Calu3 (cell line): ENCODE measurements at places on chromosomes 13 and 19. TPM values are rescaled to one million over a fixed set of nuclear protein-coding genes. Genes with fewer than 3 reads are reported as not detected.

- no peak for DNase-seq
Observed at GRCh38 chr19:18385359-18385674, 641 bp upstream of the GDF15 start.

DNA sequence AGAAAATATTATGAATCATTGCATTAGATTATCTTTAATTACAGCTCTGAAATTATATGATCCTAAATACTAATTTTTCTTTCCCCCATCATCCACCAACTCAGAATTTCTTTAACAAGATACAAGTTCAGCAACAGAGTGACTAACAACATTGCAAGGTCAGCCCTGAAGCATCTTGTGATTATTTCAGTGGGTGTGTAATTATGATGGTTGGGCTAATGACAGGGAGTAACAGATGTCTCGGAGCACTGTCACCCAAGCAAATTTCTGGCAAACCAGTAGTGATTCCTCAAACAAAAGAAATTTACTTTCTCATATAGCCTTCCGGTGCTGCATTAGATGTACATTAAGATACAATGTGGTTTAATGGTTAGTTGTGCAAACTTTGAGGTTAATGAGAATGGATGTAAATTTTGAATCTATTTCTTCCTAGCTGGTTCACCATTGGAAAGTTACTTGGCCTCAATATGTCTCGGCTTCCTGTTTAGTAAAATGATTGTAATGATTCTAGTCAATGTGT lies 238.9 kb downstream of the ITGBL1 start:
- no peak for DNase-seq

GRCh38 chr13:21124852-21125251 lies 51.5 kb downstream of the SKA3 start:
- DNase-seq, result peak; percentile 77

GRCh38 chr13:30153545-30154426 lies 153.6 kb downstream of the KATNAL1 start:
- DNase-seq, result no peak

DNA sequence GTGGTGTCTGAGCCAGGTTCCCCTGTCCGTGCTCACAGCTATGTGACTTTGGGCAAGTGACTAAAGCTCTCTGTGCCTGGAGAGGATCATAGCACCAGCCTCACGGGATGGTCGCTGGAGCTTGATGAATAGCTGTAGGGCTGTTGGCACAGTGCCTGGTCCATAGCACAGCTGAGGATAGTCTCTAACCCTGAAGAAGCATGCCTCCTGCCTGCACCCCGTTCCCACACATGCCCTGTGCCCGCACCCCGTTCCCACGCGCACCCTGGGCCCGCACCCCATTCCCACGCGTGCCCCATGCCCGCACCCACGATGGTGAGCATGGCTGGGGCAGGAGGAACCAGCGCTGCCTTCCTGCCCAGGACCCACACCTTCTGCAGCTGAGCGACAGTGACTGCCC lies 63.7 kb upstream of the F7 start:
- no peak for DNase-seq

DNA sequence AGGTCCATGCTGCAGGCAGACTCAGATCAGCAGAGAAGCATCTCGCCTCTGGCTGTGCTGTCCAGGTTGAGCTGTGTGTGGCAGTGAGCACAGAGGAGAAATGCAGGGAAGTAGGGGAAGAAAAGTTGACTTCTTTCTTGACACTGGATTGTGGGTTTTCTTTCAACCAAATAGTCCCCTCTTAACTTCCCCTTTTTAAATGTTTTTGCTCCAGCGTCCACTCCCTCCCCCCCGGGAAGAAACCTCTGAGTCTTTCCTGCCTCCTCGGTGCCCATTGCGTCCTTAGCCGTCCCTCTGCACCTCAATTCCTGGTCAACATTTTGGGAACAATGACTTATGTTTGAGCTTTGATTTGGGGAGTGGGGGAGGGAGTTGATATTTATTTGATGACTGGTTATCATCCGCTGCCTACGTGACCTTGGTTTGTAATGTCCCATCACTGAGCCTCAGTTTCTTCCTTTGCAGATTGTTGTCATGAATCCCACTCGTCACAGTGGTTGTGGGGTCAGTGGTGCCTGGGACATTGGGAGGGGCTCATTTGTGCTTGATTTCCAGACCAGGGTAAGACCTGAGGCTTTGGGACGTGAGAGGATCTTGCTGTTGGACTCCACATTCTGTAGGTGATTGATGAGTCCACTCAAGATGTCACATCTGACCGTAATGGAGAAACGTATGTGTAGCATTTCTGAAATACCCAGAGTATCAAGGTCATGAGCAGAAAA lies at the start of gene LILRB2:
LILRB2 (minus strand) TSS at position 104 of the 722 bp plus-strand sequence. CDS start 614 bp downstream, outside the sequence.
- DNase-seq, result no peak

DNA sequence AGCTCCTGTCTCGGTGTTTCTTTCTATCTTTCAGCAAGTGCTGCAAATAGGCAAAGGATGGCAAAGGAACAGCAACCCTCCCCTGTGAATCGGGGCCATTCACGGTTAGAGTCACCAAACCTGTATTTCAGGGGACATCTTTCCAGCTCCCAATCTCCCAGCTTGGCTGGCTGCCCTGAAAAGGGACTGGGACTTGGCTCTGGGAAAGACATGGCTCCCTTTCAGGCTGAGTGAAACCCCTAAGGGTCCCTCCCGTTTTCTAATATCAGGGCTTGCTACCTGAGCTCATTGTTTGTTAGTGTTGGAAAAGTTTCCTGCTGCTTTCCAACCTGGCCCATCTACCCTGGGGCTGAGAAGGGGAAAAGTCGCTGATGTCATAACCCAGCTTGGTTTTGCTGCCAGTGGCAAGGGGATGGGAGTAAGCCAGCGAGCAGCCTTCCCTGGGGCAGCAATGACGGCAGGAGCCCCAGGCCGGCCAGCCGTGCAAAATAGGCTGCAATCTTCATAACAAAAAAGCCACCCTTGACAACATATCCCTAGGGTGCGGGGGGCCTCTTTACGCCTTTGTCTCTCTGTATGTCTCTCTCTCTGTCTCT lies 29.9 kb downstream of the SERP2 start:
- DNase-seq, result peak; percentile 42

DNA sequence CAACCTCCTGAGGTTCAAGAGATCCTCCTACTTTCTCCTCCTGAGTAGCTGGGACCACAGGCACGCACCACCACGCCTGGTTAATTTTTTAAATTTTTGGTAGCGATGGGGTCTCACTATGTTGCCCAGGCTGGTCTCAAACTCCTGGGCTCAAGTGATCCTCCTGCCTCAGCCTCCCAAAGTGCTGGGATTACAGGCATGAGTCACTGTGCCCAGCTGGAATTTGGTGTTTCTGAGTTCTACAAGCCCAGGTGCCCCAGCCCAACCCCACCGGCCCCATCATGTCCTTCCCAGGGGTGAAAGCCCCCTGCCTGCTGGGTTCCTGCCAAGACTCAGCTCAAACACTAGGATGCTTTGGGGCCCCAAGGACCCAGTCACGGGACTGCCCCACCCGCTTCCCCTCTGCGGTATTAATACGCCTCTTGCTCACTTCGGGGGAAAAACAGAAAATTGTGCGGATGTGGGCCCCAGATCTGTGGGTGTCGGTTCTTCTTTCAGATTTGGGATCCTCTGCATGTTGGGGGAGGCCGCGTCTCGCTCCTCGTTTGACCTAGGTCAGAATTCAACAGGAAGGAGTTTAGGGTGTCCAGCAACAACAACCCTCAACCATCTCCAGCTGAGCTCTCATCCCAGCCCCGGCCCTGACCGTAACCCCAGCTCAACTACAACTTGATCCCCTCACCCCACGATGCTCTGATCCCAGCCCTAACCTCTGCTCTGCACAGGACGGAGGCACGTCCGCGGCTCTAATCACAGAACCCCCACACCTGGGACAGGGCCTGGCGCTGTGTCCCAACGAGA lies 3.7 kb upstream of the FCER2 start:
- no peak for DNase-seq

DNA sequence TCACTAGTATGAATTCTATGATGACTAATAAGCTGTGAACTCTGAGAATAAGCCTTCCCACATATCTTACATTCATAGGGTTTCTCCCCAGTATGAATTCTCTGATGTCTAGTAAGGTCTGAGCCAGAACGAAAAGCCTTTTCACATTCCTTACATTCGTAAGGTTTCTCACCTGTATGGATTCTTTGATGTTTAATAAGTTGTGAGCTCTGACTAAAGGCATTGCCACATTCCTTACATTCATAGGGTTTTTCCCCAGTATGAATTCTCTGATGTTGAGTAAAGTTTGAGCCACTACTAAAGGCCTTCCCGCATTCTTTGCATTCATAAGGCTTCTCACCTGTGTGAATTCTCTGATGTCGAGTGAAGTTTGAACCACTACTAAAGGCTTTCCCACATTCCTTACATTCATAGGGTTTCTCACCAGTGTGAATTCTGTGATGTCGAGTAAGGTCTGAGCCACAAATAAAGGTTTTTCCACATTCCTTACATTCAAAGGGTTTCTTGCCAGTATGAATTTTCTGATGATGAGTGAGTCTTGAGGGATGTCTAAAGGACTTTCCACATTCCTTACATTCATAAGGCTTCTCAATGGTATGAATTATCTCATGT lies 30.7 kb upstream of the ZFP82 start:
- no peak for DNase-seq

GRCh38 chr19:17796838-17797423 lies 2.0 kb downstream of the B3GNT3 start:
- no peak for DNase-seq

Gene ZNF121
- total RNA-seq, result 61.1 and 66.2 TPM in 2 replicates

Gene APOC1
- total RNA-seq, result 4.7 and 5.0 TPM in 2 replicates

Gene TSPAN16
- total RNA-seq, result not detected in 2 replicates

Gene SSC5D
- 0.26 and 0.69 TPM in 2 replicates for total RNA-seq

Gene GJB2
- 3.9 and 4.6 TPM in 2 replicates for total RNA-seq

Gene PSG6
- total RNA-seq, result not detected in 2 replicates

Gene TJP3
- 84.8 and 111 TPM in 2 replicates for total RNA-seq
